Type B pancreatic cell (in vitro differentiated cells): ENCODE measurements at places on chromosomes 5 and 9. TPM values are rescaled to one million over a fixed set of nuclear protein-coding genes. Genes with fewer than 3 reads are reported as not detected.

DNA sequence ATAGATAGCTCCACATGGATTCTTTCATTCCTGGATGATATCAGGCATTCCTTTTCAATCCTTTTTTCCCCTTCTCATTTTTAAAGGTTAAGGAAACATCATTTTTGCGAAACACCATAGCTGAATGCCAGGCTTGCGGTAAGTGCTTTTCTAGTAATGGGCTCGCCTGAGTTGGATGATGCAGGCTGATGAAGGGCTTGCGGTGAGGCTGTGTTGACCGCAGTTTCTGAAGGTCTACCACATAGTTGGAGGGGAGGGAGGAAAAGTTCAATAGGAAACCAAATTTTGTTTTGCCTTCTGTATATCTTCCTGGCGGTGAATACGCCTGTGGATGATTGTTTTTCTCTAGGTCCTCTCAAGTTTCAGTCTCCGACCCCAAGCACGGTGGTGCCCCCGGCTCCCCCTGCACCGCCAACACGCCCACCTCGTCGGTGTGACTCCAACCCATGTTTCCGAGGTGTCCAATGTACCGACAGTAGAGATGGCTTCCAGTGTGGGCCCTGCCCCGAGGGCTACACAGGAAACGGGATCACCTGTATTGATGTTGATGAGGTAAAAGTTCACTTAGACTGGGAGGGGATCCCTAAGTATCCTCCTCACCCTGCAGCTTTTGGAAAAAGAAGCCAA, 24.3 kb downstream of the THBS4 start:
- H3K36me3 ChIP-seq, result no peaks in the 10 kb centered on the region
- H3K4me1 ChIP-seq, result peaks cover 19% of the 10 kb centered on the region
- no peak overlapping the region for H3K27ac ChIP-seq

DNA sequence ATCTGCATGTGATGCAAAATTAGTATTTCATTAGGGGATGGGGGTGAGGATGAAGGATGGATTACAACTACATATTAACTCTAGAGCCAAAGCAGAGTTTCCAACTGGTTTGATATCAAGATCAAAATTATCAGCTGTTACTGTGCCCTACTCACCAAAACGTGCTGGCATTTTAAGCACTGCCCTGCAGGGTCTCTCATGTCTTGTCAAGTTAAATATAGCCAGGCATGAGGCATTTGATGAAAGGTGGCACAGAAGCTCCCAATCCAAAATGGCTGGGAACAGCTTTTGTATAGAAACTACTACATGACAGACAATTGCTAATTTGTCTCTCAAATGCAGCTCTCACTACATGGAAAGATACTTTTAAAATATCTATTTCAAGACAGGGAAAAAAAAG, 27.1 kb upstream of the CAAP1 start:
- H3K27ac ChIP-seq, result no peak overlapping the region
- H3K4me3 ChIP-seq, result no peak overlapping the region
- peaks cover 51% of the 10 kb centered on the region for H3K36me3 ChIP-seq
- no peak for DNase-seq
- H3K27me3 ChIP-seq, result no peaks in the 10 kb centered on the region

Gene ZSWIM6
- total RNA-seq, result 22.4 and 24.6 TPM in 2 replicates

Gene NMUR2
- total RNA-seq, result 0.33 and 0.80 TPM in 2 replicates

DNA sequence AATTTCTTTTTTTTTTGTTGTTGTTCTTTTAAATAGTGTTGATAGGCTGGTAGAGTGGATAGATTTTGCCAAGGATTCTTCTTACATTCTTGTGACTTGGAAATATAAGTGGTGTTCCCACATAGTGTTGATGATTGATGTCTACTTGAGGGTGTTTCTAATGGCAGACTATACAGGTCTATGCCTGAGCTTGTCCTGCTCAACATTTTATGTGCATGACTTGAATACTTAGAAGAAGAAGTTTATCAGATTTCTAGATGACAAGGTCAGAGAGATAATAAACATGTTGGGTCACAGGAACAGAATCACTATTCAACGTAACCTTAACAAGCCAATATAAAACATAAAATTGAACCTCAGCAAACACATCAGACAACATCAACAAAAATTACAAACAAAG, 24.2 kb downstream of the XRCC4 start:
- H3K36me3 ChIP-seq, result no peaks in the 10 kb centered on the region
- no peak overlapping the region for H3K4me3 ChIP-seq
- H3K4me1 ChIP-seq, result peaks cover 20% of the 10 kb centered on the region
- H3K27me3 ChIP-seq, result no peaks in the 10 kb centered on the region
- DNase-seq, result no peak

- H3K36me3 ChIP-seq, result no peaks in the 10 kb centered on the region
- peaks cover 5% of the 10 kb centered on the region for H3K4me1 ChIP-seq
- H3K27me3 ChIP-seq, result peaks cover 14% of the 10 kb centered on the region
- no peak overlapping the region for H3K27ac ChIP-seq
- no peak for DNase-seq
- no peak overlapping the region for H3K4me3 ChIP-seq
These were observed 118.8 kb downstream of the MTX3 start for GRCh38 chr5:79872291-79872690.

- no peak overlapping the region for H3K4me3 ChIP-seq
- no peaks in the 10 kb centered on the region for H3K36me3 ChIP-seq
- no peak overlapping the region for H3K27ac ChIP-seq
- H3K27me3 ChIP-seq, result peaks cover 18% of the 10 kb centered on the region
- no peak for DNase-seq
These were observed 248.1 kb downstream of the CDK5RAP2 start for GRCh38 chr9:120331913-120332312.

DNA sequence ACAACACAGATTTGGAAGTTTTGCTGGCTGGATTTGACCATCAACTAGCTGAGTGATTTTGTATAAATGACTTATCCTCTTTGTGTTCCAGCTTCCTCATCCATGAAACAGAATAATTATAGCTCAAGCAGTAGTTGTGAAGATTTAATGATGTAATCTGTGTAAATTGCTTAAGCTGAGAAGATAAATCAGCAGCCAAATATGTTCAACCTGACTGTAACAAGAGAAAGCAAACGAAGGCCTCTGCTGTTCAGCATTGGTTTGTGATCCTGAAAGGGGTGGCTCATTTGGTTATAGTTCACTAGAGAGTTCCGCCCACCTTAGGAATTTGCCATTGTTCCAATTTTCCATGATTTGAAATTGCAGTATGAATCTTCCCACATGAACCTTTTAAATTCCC, 75.7 kb upstream of the CCDC112 start:
- DNase-seq, result no peak
- H3K36me3 ChIP-seq, result no peaks in the 10 kb centered on the region
- no peak overlapping the region for H3K4me3 ChIP-seq
- H3K27me3 ChIP-seq, result no peaks in the 10 kb centered on the region
- no peak overlapping the region for H3K27ac ChIP-seq
- H3K4me1 ChIP-seq, result no peaks in the 10 kb centered on the region

DNA sequence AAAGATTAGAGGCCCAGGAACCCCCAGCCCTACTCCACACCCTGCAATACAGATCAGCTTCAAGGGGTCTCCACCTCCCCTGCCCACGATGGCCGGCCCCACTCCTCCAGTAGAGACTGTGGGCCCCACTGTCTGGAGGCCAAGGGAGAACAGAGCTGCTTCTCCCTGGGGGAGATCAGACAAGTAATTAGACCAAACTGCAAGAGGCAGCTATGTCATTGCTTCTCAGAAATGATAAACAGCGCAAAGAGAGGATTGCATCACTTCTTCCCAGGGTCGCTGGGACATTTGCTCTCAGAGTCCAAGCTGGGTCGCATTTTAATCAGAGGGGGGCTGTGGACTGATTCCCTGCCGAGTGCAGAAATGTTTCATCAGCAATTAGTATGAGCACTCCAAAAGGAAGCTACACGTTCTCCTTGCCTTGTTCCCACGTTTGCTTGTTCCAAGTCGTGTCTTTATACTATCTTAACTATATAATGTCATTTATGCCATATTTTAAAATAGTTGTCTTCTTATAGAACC, 59.9 kb downstream of the ROPN1L start:
- peaks cover 10% of the 10 kb centered on the region for H3K4me1 ChIP-seq
- H3K27me3 ChIP-seq, result no peaks in the 10 kb centered on the region
- H3K36me3 ChIP-seq, result no peaks in the 10 kb centered on the region
- H3K4me3 ChIP-seq, result no peak overlapping the region
- no peak overlapping the region for H3K27ac ChIP-seq

DNA sequence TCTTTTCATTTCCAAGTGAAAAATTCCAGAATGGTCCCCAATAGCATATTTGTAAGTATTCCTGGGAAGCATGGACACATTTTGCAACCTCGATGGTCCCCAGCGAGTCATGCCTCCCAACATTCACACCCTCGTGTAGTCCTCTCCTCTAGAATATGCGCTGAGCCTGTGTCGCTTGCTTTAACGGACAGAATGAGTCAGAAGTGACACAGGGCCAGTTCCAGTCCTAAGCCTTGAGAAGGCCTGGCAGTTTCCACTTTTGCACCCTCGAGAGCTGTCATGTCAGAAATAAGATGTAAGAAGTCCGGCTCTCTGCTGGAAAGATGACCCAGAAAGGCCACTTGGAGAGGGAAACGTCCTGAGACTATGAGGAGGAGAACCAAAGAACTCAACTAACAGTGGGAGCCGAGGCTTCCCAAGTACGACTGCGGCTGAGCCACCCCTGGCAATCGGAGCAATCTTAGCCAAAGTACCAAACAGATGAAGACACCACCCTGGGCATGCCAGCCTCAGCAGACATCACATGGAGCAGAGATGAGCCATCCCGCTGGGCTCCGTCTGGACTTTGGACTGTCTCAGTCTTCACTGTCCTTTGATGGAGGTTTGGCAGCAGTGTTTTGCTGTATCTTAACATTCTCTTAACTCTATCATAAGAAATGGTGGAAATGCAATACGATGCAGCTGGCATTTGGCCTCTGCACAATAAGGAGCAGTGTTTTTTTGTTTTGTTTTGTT, 42.6 kb upstream of the GFPT2 start:
- H3K27me3 ChIP-seq, result no peaks in the 10 kb centered on the region
- no peaks in the 10 kb centered on the region for H3K36me3 ChIP-seq
- no peak for DNase-seq
- no peaks in the 10 kb centered on the region for H3K4me1 ChIP-seq
- H3K4me3 ChIP-seq, result no peak overlapping the region
- H3K27ac ChIP-seq, result no peak overlapping the region
